Renal pelvis (tissue), 12 donors: ENCODE measurements at places on chromosomes 7 and 10.

DNA sequence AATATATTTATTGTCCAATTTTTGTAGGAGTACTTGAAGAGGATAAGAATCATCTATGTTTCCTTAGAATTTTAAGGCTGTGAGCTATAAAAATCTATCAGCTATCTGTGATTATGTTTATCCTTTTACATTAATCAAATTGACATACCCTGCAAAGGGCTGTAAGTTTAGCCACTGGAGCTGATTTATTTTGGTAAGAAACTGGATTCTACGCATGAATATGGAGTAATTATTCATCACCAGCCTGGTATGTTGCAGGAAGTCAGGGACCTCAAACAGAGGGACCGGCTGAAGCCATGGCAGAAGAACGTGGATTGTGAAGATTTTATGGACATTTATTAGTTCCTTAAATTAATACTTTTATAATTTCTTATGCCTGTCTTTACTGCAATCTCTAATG is 696.9 kb downstream of the DNAJB9 start:
- no peak for DNase-seq

DNA sequence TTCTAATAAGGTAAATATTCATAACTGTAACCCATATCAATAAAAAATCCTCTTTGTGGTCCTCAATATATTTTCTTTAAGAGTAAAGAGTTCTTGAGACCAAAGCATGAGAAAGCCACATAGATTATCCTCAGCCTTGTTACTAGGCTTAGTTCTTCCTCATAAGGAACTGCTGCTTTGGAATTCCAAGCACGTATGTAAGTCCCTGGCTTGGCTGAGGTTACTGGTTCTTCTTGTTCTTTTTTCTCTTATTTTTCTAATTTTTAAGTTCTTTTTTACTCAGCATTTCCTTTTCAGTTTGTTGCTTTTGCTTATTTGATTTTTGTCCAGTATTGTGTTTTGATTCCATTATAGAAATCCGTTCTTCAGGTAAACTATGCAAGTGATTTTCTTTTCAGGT is 127.3 kb downstream of the MARCHF5 start:
- no peak for DNase-seq

DNA sequence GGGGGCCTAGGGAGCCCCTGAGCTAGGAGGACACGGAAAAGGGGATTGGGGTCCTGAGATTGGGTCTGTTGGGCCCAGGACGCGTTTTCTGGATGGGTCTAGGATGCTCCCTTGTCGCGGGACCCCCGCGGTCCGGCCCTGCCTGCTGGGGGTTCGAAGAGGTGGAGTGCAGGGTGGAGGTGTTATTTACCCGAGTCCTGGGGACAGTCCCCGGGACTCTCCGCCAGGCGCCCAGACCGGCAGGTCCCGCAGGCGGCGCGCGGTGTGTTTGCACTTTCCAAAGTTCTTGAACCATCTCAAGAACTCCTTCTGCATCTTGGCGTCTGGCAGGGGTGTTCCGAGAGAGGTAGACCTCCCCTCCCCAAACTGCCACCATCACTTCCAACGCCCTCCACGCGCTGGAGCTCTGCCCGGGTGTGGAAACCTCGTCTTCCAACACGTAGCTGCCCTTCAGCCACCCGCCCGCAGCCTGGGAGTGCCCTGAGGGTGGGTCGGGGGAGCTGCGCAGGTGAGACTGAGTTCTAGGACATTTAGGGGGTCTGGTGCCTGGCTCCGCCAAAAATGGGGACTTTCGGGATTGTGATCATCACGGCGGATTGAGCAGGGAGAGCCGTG is 569 bp downstream of the CAV1 start:
- no peak for DNase-seq

GRCh38 chr10:113127261-113127900 is 177.3 kb downstream of the TCF7L2 start:
- DNase-seq = no peak

GRCh38 chr10:33681595-33681994 is 347.1 kb upstream of the NRP1 start:
- DNase-seq = no peak

- no peak for DNase-seq
Observed at GRCh38 chr7:122544463-122544862, 154.5 kb downstream of the RNF133 start.

DNA sequence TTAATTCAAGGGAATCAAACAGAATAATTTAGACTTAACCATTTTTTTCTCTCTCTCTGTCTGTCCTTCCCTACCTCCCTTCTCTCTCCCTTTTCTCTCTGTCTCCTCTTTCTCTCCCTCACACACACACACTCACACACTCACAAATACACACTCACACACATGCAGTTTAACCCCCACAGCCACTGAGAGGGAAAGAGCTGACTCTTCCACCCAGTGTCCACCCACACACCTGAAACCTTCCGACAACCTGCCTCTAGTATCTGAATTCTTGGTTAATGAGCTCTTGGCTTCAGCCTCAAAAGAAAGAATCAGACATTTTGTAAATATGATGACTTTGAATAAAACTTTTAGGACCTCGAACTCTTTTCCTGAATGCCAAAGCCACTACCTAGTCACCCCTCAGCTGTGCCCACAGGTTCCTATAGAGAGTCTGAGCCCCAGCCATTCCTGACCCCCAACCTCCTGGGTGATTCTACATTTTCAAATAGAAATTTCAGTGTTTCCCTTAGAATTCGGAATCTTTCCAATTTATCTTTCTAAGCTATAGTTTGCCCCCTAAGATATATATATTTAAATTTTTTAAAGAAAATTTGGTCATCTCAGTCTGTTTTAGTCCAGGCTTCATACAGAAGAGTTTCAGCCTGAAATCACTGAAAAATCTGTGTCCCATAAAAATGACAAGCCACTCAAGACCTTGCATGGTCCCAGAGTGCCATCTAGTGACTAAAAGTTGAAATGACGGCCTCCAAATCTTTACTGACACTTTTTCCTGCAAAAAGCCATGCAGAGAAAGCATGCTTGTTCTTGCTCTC is 202.8 kb downstream of the IPMK start:
- DNase-seq = peak; percentile 62
